ENCODE measurements at places on chromosomes 11 and 22. TPM values are rescaled to one million over a fixed set of nuclear protein-coding genes. Genes with fewer than 3 reads are reported as not detected.
A peak's percentile ranks its signal among the peaks of the same experiment; 100 is the strongest.

The TCN2 gene
- total RNA-seq, result 0.48 TPM

DNA sequence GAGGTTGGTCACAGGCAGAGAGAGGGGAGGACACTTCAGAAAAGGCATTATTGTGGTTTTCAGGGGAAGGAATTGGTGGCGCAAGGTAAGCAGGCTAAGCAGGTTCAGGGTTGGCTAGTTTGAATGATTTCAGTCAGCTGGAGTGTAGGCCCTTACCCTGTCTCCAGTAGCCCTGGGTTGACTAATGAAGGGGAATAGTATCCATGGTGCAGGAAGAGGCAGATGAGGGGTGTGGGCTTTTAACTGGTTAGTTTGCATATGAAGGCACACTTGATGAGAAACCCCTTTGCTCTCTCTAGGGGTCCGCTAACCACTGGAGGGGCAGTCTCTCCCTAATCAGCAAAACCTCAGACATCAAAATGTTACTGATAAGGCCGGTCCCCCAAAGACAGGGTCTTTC is 249.7 kb downstream of the AASDHPPT start:
- H3K4me1 ChIP-seq, result no peaks in the 10 kb centered on the region
- H3K27me3 ChIP-seq, result no peaks in the 10 kb centered on the region
- no peaks in the 10 kb centered on the region for H3K36me3 ChIP-seq
- no peak overlapping the region for H3K27ac ChIP-seq
- DNase-seq, result no peak
- no peak overlapping the region for H3K4me3 ChIP-seq

DNA sequence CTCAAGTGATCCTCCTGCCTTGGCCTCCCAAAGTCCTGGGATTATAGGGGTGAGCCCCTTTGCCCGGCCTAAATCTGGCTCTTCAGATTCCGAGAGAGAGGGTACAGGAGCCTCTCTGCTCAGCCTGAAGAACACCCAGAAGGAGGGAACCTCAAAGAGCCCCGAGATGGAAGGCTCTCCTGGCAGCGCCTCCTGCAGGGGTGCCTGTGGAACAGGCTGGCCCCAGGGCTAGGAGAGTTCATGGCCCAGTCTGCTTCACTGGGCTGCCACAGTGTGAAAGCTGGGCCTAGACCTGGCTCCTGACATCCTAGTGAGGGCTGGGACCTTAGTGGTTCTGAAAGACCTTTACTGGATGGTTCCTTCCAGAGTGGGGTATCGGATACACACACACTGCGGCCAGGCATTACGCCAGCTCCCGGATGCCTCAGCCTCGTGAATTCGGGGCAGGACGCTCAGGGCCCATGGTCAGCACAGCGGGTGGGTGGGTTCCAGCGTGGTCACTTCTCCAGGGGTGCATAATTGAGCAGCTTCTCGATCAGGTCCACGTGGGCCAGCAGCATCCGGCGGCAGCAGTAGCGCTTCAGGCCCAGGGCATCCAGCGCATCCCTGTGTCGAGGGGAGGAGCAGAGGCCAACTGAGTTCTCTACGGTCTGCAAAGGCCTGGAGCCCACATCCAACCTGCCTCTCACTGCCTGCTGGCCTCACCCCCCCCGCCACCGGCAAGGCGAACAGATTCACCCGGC is 2.3 kb downstream of the POLR2L start:
- no peak for DNase-seq
- peaks cover 11% of the 10 kb centered on the region for H3K36me3 ChIP-seq
- H3K4me3 ChIP-seq, result peak overlapping the region; percentile 86
- H3K4me1 ChIP-seq, result peaks cover 22% of the 10 kb centered on the region

DNA sequence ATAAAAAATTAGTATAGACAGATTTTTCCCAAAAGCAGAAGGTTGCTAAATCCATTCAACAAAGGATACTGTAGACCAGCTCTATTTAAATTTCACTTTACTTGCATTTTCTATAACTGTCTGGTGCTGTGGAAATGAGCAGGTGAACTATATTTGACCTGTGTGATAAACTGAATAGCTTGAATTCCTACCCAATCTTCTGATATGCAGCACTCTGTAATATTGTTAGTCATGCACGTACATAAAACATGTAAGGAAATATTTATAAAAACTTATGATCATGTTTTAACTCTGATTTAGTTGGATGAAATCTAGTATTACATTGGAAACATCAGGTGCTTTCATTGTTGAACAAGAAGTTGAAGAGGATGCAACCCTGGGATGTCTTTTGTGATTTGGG is 213.6 kb downstream of the DBX1 start:
- peaks cover 24% of the 10 kb centered on the region for H3K27me3 ChIP-seq
- H3K36me3 ChIP-seq, result no peaks in the 10 kb centered on the region
- no peak for DNase-seq
- no peak overlapping the region for H3K4me3 ChIP-seq
- H3K27ac ChIP-seq, result no peak overlapping the region

- no peak overlapping the region for H3K4me3 ChIP-seq
- H3K27ac ChIP-seq, result peak overlapping the region; percentile 34
- peaks cover 42% of the 10 kb centered on the region for H3K4me1 ChIP-seq
- no peaks in the 10 kb centered on the region for H3K27me3 ChIP-seq
- no peak for DNase-seq
- peaks cover 2% of the 10 kb centered on the region for H3K36me3 ChIP-seq
Measured at GRCh38 chr11:102564110-102564509, 33.6 kb upstream of the MMP7 start.

DNA sequence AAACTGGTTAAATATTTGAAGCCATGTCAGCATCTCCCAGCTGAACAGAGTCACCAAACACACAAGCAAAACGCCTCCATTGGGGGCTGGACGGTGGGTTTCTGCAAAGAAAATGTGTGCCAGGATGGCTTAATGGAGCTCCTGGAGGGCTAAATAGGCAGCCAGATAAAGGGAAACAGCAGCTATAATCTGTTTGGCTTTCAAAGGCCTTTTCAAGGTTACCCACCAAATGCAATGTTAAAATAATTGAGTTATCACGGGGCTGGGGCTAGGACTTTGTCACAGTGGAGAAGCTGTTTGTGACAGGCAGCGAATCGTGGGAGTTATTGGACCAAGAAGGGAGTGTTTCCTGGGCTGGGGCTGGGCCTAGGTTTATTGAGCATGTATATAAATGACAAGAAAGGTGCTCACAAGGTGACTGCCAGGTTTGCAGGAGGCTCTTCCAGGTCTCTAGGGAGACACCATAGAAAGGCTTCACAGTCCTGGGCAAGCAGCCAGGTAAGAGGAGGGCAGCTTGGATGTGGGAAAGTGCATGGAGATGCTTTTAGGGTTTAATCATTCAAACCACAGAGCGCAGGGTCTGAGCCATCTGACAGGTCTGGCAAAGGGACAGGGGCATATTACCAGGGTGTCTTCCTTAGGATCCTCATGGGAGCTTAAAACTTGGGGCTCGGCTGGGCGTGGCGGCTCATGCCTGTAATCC is 28.3 kb downstream of the GRIK4 start:
- no peaks in the 10 kb centered on the region for H3K36me3 ChIP-seq
- H3K4me1 ChIP-seq, result no peaks in the 10 kb centered on the region
- DNase-seq, result no peak
- H3K27ac ChIP-seq, result no peak overlapping the region

- H3K27me3 ChIP-seq, result peaks cover 18% of the 10 kb centered on the region
- no peak for DNase-seq
- H3K36me3 ChIP-seq, result no peaks in the 10 kb centered on the region
- no peak overlapping the region for H3K4me3 ChIP-seq
- no peak overlapping the region for H3K27ac ChIP-seq
Measured at GRCh38 chr22:50138988-50139387, 31.5 kb upstream of the PANX2 start.
